Vein endothelial cell (primary cell): ENCODE measurements at places on chromosomes 12 and 14. TPM values are rescaled to one million over a fixed set of nuclear protein-coding genes. Genes with fewer than 3 reads are reported as not detected.

The HAL gene
- 1.1 TPM in 1 of 2 replicates, not detected in the other for total RNA-seq

The FGF23 gene
- not detected in 2 replicates for total RNA-seq

The GPR137C gene
- total RNA-seq = 0.33 and 0.48 TPM in 2 replicates

The C12orf50 gene
- not detected in 2 replicates for total RNA-seq

The SMOC1 gene
- 2.2 and 3.3 TPM in 2 replicates for total RNA-seq

The GPD1 gene
- total RNA-seq = under 0.01 TPM in 1 of 2 replicates, not detected in the other

The GPR68 gene
- total RNA-seq = 0.65 and 0.96 TPM in 2 replicates

The DHRS4 gene
- total RNA-seq = 31.7 and 35.9 TPM in 2 replicates

The NOVA1 gene
- total RNA-seq = 0.86 and 1.3 TPM in 2 replicates

The TMPRSS12 gene
- not detected in 2 replicates for total RNA-seq

The PRIMA1 gene
- not detected in 2 replicates for total RNA-seq

The CLEC7A gene
- not detected in 2 replicates for total RNA-seq

The KRT79 gene
- total RNA-seq = not detected in 2 replicates

The LRRC9 gene
- not detected in 2 replicates for total RNA-seq
